ENCODE measurements at places on chromosomes 12 and 14.

DNA sequence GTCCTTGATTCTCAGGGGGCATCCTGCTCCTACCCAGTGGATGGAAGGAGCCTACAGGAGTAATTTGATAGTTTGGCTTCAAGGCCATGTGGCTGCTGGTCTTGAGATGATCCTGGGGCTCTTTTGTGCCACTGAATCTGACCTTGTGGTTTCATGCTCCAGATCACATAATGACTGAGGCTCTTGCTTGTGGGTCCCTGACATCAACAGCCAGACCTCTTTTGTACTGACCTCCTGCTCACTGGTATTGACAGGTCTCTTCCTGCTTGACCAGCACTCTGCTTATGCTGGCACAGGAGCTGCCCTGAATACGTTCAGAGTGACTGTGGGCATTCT is 23.2 kb upstream of the JPH4 start:
- DNase-seq, result no peak

DNA sequence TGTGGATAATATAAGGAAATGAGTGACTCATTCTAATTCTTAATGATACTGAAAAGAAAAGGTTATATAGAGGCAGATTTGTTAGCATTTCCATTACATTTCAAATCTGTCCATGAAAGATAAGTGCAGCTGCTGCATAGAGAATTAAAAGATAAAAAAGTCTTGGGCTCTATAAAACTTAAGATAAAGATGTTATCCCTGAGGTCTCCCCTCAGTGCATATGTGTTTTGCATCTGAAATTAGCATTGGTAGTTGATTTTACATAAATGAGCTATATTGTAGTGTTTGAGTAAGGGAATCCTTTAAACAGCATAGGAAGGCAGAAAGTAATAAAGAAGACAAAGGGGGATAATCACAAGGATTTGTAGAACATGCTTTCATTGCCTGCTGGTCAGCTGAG is 206.2 kb downstream of the FSCB start:
- DNase-seq, result no peak

DNA sequence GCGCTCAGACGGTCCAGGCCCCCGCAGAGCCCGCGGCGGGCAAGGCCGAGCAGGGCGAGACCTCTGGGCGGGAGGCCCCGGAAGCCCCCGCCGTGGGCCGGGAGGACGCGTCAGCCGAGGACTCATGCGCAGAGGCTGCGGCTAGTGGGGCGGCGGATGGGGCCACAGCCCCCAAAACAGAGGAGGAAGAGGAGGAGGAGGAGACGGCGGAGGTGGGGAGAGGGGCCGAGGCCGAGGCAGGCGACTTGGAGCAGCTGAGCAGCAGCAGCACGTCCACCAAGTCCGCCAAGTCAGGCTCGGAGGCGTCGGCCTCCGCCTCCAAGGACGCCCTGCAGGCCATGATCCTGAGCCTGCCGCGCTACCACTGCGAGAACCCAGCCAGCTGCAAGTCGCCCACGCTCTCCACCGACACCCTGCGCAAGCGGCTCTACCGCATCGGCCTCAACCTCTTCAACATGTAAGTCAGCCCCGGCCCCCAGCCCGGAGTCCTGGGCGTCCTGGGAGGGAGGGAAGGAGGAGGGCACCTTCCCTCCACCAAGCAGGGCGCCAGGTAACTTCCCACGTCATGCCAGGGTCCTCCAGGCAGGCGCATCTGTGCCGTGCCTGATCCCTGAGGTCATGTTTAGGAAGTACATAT is 72.4 kb downstream of the IQSEC3 start:
- no peak for DNase-seq

- no peak for DNase-seq
These were observed at the start of gene KCNH5 for GRCh38 chr14:63045234-63045611. KCNH5 (minus strand) TSS chr14:63045458; CDS start chr14:63045186, 272 bp downstream.

DNA sequence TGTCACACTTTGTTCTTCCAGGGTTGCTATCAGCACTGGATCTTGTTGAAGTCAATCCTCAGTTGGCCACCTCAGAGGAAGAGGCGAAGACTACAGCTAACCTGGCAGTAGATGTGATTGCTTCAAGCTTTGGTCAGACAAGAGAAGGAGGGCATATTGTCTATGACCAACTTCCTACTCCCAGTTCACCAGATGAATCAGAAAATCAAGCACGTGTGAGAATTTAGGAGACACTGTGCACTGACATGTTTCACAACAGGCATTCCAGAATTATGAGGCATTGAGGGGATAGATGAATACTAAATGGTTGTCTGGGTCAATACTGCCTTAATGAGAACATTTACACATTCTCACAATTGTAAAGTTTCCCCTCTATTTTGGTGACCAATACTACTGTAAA is 23.7 kb downstream of the VTI1B start:
- no peak for DNase-seq

- DNase-seq, result no peak
These were observed 444.4 kb upstream of the ATP2B1 start for GRCh38 chr12:90152897-90153624.

GRCh38 chr14:21518725-21519124 is 7.4 kb downstream of the SALL2 start:
- DNase-seq, result no peak

GRCh38 chr14:64856529-64857445 is 22.9 kb downstream of the SPTB start:
- no peak for DNase-seq

- no peak for DNase-seq
These were observed 34.4 kb downstream of the BMAL2 start for GRCh38 chr12:27367078-27367477.

All from activated T-cell treated with anti-CD3 and anti-CD28 coated beads for 24 hours (primary cell).